Neural crest cell (in vitro differentiated cells): ENCODE measurements at places on chromosomes 5 and 9. TPM values are rescaled to one million over a fixed set of nuclear protein-coding genes. Genes with fewer than 3 reads are reported as not detected.
A peak's percentile ranks its signal among the peaks of the same experiment; 100 is the strongest.

DNA sequence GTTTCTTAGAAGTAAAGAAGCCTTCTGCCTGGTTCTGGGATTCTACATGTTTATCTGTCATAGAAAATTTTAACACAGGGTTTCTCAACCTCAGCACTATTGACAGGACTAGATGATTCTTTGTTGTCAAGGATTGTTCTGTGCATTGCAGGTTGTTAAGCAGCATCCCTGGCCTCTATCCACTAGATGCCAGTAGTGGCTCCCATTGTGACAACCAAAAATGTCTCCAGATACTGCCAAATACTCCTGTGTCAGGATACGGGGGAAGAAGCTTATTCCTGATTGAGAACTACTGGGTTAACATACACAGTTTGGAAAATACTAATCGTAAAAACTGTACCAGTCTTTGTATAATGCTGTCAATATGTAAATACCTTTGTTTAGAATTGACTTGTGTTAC, 167.1 kb downstream of the NIPBL start:
- no peak overlapping the region for H3K4me3 ChIP-seq
- H3K27ac ChIP-seq = no peak overlapping the region
- DNase-seq = no peak
- H3K36me3 ChIP-seq = peaks cover 2% of the 10 kb centered on the region

GRCh38 chr5:59758566-59758965, 135.0 kb downstream of the PDE4D start:
- no peak overlapping the region for H3K4me3 ChIP-seq
- H3K36me3 ChIP-seq = no peaks in the 10 kb centered on the region
- H3K27me3 ChIP-seq = no peaks in the 10 kb centered on the region
- no peak for DNase-seq

DNA sequence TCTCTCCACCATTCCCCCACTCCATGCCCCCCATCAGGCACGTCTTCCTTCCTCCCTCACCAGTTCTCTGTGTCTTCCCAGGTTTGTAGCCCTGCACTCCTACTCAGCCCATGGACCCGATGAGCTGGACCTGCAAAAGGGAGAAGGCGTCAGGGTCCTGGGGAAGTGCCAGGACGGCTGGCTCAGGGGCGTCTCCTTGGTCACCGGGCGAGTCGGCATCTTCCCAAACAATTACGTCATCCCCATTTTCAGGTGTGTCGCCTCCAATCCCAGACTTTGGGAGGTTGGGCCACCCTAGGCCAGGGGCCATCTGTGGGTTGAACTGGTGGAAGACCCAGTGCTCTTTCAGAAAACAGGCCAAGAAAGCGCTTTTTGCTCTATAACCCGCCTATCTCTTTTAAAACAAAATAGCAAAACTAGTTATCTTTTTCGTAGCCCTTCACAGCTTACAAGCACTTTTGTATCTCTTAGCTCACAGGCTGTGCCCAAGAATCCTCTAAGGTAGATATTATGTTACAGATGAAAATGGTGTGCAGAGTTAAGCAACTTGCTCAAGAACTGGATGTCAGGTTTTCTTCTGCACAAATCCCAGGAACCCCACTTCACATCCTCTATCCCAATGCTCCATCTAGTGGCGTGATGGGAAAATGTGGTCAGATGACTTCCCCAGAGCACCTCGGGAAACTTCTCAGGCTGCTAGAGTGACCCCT, 56.2 kb downstream of the PLAC8L1 start:
- H3K4me3 ChIP-seq = no peak overlapping the region
- H3K4me1 ChIP-seq = peaks cover 7% of the 10 kb centered on the region
- peak; percentile 64 for DNase-seq

DNA sequence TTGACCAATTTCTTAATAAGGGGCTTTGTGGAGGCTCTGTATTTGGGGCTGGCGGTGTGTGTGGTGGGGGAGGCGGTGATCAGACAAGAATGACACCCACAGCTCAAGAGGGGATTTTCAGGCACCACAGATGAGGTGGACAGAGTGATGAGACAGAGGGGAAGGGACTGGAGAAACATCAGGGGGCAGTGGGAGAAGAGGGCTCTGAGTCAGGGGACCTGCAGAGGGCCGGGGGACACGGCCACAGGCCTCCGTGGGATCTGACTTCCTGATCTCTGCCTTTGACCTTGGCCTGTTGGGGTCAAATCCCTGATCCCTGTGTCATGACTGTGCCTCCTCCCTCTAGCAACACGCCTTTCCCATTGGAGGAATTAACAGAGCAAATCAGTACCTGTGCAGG, 197.7 kb downstream of the C9orf50 start:
- peaks cover 37% of the 10 kb centered on the region for H3K4me1 ChIP-seq
- DNase-seq = no peak
- H3K27me3 ChIP-seq = no peaks in the 10 kb centered on the region
- H3K4me3 ChIP-seq = no peak overlapping the region
- H3K36me3 ChIP-seq = no peaks in the 10 kb centered on the region
- H3K27ac ChIP-seq = peak overlapping the region; percentile 62

DNA sequence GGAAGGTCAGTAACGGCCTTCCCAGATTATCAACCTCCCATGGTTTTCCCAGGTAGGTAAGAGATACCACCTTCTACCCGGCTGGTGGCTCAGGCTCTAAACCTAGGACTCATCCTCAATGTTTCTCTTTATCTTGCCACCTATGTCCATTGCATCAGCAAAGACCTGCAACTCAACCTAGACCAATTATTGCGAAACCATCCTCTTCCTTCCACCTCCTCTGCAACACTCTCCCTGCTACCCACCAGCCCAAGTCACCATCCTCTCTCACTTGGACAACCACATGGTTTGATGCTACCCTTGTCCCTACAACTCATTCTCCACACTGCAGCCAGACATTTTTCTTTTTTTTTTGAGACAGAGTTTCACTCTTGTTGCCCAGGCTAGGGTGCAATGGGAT, 65.4 kb upstream of the GDNF start:
- H3K36me3 ChIP-seq = peaks cover 2% of the 10 kb centered on the region
- no peak overlapping the region for H3K4me3 ChIP-seq
- no peak overlapping the region for H3K27ac ChIP-seq
- no peaks in the 10 kb centered on the region for H3K4me1 ChIP-seq
- H3K27me3 ChIP-seq = no peaks in the 10 kb centered on the region
- DNase-seq = no peak

DNA sequence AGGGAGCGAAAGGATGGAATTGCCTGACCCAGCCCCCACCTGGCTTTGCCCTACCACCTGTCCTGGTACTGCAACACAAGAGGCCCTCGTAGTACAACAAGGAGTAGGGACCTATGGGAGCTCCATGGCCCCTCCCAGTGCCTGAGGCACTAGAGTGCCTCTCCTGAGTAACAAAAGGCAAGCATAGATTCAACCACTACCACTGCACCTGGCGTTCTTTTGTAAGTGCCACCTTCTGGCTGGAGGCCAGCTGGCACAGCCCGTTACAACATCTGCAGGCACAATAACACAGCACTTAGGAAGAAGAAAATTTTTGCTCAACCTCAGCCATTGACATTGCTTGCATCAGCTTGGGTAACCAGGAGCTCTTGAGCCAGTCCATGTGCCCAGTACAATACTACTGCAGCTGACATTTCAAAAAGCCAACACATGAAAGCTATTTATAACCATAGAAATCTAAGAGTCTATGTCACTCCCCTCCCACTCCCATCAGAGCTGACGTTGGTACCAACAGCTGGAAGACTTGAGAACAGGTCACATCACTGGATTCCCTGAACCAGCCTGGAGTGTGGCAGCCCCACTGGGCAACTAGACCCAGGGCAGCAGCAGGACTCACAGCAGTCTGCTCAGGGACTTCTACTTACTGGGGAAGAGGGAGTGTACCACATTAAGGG, 17.7 kb upstream of the FAM174A start:
- no peak overlapping the region for H3K27ac ChIP-seq
- no peaks in the 10 kb centered on the region for H3K27me3 ChIP-seq
- no peak overlapping the region for H3K4me3 ChIP-seq
- no peaks in the 10 kb centered on the region for H3K4me1 ChIP-seq
- no peak for DNase-seq

GRCh38 chr5:15363601-15364000, 136.4 kb upstream of the FBXL7 start:
- peaks cover 27% of the 10 kb centered on the region for H3K4me1 ChIP-seq
- peak overlapping the region; percentile 42 for H3K4me3 ChIP-seq
- H3K27ac ChIP-seq = peak overlapping the region; percentile 17
- peaks cover 8% of the 10 kb centered on the region for H3K36me3 ChIP-seq

DNA sequence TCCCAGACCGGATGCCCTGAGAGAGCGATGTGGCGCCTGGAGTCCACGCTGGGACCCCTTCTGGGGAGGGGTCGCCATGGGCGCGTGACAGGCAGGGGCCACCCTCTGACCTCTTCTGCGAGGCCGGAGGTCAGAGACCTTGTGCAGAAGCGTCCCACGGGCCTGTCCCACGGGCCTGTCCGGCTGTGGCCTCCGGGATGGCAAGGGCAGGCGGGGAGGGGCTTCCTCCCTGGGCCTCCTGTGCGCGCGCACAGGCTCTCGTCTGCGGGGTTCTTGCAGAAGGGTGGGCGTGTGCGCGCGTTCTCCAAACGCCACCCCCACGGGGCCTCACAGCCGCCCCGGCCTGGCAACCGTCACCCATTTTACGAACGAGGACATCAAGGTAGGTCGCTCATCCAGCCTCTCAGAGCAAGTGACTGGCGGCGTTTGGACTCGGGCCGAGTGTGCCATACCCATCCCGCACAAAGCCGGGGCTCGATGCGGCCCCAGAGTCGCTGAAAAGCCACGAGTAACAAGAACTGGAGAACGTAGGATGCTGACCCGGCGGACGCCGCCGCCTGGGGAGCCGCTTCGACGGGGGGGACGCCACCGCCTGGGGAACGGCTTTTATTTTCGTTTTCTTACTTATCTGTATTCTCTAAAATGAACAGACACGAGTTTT, 897 bp downstream of the AHRR start:
- H3K36me3 ChIP-seq = no peaks in the 10 kb centered on the region
- no peak overlapping the region for H3K4me3 ChIP-seq
- H3K27ac ChIP-seq = no peak overlapping the region
- peaks cover 4% of the 10 kb centered on the region for H3K4me1 ChIP-seq

DNA sequence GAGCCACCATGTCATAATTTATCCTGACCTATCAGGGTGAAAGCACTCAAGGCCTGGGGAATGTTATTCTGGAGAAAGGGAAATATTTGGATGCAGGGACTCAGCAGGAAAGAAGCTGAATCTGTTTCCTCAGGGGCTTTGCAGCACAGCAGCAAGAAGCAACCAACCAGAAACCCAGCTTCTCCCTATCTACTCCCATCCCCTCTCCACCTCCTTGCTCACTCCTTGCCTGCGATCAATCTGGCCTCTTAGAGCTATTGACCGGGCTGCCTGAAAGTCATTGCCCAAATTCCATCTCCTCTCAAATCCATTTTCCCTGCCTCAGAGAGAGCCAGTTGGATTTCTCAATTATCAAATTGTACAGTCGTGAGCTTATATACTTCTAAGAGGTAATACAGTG, 542.0 kb upstream of the TRPC7 start:
- no peak for DNase-seq
- H3K27me3 ChIP-seq = no peaks in the 10 kb centered on the region
- no peak overlapping the region for H3K27ac ChIP-seq
- H3K36me3 ChIP-seq = no peaks in the 10 kb centered on the region
- H3K4me1 ChIP-seq = no peaks in the 10 kb centered on the region

DNA sequence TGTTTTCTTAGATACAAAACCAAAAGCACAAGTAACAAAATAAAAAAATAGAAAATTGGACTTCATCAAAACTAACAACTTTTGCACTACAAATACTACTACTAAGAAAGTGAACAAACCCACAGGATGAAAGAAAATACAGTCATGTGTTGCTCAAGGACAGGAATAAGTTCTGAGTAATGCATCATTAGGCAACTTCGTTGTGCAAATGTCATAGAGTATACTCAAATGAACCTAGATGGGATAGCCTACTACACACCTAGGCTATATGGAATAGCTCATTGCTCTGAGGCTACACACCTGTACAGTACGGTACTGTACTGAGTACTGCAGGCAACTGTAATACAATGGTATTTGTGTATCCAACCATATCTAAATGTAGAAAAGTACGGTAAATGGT, 88.3 kb downstream of the RAPGEF1 start:
- no peak for DNase-seq
- H3K4me3 ChIP-seq = no peak overlapping the region
- H3K27ac ChIP-seq = no peak overlapping the region
- H3K4me1 ChIP-seq = peaks cover 7% of the 10 kb centered on the region

- DNase-seq = no peak
- no peaks in the 10 kb centered on the region for H3K27me3 ChIP-seq
- H3K36me3 ChIP-seq = no peaks in the 10 kb centered on the region
- H3K4me3 ChIP-seq = peak overlapping the region; percentile 5
- no peak overlapping the region for H3K27ac ChIP-seq
Observed at GRCh38 chr9:20340511-20340861, 281.8 kb downstream of the MLLT3 start.

Gene CCDC69
- total RNA-seq = 1.7 and 1.8 TPM in 2 replicates

Gene ANXA2R
- 1.0 and 1.2 TPM in 2 replicates for total RNA-seq

Gene PCYOX1L
- 22.0 and 22.9 TPM in 2 replicates for total RNA-seq

Gene MTREX
- total RNA-seq = 97.2 and 101 TPM in 2 replicates
